GM12878 (cell line): ENCODE measurements at places on chromosomes 3 and 15. TPM values are rescaled to one million over a fixed set of nuclear protein-coding genes. Genes with fewer than 3 reads are reported as not detected.
A peak's percentile ranks its signal among the peaks of the same experiment; 100 is the strongest.

GRCh38 chr15:50302581-50302980 lies 37.1 kb upstream of the HDC start:
- H3K4me1 ChIP-seq = peaks cover 4% of the 10 kb centered on the region
- no peak for DNase-seq
- no peaks in the 10 kb centered on the region; the same call in none of the 2 replicates for H3K36me3 ChIP-seq
- no peak overlapping the region for H3K4me3 ChIP-seq

TFRC gene
- total RNA-seq = 356 and 373 TPM in 2 replicates

GRCh38 chr15:89673165-89673512 lies 6.0 kb downstream of the PLIN1 start:
- no peak for DNase-seq
- no peak overlapping the region for H3K27ac ChIP-seq
- H3K4me1 ChIP-seq = no peaks in the 10 kb centered on the region
- H3K4me3 ChIP-seq = no peak overlapping the region
- H3K36me3 ChIP-seq = no peaks in the 10 kb centered on the region
- no peaks in the 10 kb centered on the region for H3K27me3 ChIP-seq

DNA sequence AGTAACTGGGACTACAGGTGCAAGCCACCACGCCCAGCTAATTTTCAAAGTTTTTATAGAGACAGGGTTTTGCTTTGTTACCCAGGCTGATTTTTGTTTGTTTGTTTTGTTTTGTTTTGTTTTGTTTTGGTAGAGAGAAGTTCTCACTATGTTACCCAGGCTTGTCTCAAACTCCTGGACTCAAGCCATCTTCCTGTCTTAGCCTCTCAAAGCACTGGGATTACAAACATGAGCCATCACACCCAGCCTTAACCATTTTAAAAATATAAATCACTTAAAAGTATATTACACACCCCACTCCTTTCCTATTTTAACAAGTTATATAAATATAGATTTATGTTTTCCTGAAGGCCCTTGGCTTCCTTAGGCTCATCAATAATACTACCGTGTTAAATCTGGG lies 6.5 kb upstream of the DYNC1LI1 start:
- H3K4me3 ChIP-seq = peak overlapping the region; percentile 43; the same call in 1 of the 2 replicates
- H3K4me1 ChIP-seq = peaks cover 9% of the 10 kb centered on the region; the same call in 1 of the 2 replicates
- H3K27me3 ChIP-seq = no peaks in the 10 kb centered on the region
- DNase-seq = no peak

GP5 gene
- 0.05 TPM in 1 of 2 replicates, not detected in the other for total RNA-seq

DNA sequence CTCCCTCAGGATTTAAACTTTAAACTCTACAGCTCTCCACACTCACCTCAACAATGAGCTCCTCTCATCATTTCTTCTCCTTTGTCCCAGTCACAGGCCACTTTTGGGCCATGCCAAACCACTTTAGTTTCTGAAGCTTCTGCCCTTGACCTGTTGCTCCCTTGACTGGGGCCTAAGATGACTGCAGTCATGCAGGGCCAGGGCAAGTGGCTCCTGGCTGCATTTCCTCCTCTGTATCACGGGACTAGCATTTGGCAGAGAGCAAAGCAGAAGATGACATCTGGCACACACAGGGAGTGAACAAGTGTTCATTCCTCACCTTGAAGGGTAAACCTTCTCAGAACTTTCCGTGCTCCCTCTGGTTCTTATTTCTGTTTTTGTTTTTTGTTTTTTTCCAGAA lies 136.9 kb downstream of the PDE8A start:
- H3K27ac ChIP-seq = no peak overlapping the region
- H3K27me3 ChIP-seq = no peaks in the 10 kb centered on the region
- H3K4me1 ChIP-seq = peaks cover 13% of the 10 kb centered on the region
- no peak for DNase-seq
- H3K4me3 ChIP-seq = no peak overlapping the region

DNA sequence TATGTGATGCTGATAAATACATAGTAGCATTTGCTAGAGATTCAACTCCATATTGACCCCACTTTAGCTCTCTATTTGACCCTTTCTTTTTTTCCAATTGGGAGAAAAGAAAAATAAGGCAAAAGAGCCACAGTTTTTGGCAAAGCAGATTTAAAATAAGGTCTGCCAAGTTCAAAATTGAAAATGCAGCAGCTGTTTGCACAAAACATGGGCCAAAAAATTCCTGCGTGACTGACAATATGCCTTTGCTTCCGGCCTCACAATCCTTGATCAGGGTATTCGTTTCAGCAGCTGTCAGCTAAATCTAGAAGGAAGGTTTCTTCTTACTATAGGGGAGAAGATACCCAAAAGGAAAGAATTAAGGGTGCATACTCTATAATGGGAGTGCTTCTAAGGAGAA lies 563.5 kb upstream of the CCDC54 start:
- H3K36me3 ChIP-seq = no peaks in the 10 kb centered on the region
- no peaks in the 10 kb centered on the region for H3K27me3 ChIP-seq
- H3K27ac ChIP-seq = no peak overlapping the region
- no peak for DNase-seq
- no peak overlapping the region for H3K4me3 ChIP-seq

- no peak overlapping the region for H3K27ac ChIP-seq
- H3K36me3 ChIP-seq = no peaks in the 10 kb centered on the region
- no peak overlapping the region for H3K4me3 ChIP-seq
- no peak for DNase-seq
- no peaks in the 10 kb centered on the region for H3K4me1 ChIP-seq
Observed at GRCh38 chr15:59879506-59880265, 124.4 kb upstream of the FOXB1 start.

GRCh38 chr3:48128774-48129173 lies 59.4 kb downstream of the CDC25A start:
- H3K27ac ChIP-seq = no peak overlapping the region
- no peak for DNase-seq
- H3K36me3 ChIP-seq = no peaks in the 10 kb centered on the region
- no peak overlapping the region for H3K4me3 ChIP-seq
- peaks cover 15% of the 10 kb centered on the region for H3K4me1 ChIP-seq
- no peaks in the 10 kb centered on the region for H3K27me3 ChIP-seq

- no peak overlapping the region for H3K4me3 ChIP-seq
- H3K27ac ChIP-seq = no peak overlapping the region
- H3K36me3 ChIP-seq = no peaks in the 10 kb centered on the region
Observed at GRCh38 chr3:127410678-127411077, 122.8 kb upstream of the PRR20G start.

DNA sequence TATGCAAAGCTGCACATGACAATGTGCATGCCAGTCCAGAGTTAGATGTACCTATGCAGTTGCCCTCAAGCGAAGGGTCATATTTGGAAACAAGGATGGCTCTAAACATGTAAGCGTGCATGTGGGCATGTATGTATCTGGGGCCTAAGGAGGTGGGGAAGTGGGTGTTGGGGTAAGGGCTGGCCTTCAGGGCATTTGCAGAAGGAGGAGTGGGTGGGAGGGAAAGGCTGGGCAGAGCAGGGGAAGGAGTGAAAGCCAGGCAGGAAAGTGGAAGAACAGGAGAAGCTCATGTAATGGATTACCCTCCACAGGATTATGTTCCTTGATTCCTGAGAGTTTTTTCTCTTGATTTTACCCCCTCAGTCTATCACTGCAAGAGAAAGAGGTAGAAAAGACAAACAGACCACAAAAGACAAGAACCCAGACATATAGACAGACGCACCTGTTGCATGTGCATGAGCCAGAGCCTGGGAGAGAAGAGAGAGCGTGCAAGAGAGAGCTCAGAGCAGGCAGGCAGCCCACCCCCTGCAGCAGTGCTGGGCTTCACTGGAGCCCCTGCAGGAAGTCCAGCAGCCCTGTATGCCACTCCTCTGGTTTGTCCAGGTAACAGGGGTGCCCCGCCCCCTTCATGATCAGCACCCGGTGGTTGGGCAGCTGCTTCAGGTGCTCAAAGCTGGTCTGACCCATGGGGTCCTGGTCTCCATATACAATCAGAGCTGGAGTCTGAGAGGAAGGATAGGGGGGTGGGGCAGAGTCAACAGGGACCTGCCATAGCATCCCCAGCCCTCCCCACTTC lies 1.8 kb upstream of the PCBP4 start:
- no peaks in the 10 kb centered on the region for H3K27me3 ChIP-seq
- no peak overlapping the region for H3K4me3 ChIP-seq
- peaks cover 7% of the 10 kb centered on the region for H3K4me1 ChIP-seq
- DNase-seq = no peak
